A673 (cell line): ENCODE measurements at places on chromosomes 3 and 15. TPM values are rescaled to one million over a fixed set of nuclear protein-coding genes. Genes with fewer than 3 reads are reported as not detected.

DNA sequence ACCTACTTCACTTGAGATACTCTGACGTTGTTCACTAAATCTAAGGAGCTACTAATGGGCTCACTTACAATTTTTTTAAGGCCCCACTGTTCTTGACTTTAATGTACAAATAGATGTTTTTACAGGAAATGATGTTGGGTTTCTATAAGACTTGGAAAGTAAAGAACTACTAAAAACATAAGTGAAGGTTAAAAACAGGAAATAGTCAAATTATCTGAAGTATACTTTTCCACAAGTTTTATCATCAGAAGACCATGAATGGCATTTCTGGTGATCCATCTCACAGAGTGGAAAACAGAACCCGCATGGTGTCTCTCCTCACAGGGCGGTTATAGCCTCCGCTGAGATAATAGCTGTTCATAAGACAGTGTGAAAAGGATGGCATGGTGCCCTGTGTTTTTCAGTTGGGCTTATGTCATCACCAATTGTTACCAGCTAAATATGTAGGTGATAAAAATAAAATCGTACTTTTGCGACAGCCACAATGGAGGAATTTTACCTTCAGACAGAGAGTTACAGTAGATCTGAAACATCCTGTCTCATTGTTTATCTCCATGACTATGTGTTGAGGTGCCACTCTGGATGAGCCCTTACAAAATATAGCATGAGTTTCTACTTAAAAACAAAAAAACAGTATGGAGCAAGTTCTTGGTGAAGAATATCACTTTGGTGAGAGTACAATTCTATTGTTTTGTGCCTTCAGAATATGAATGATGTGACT, 462.4 kb downstream of the RAP2B start:
- H3K36me3 ChIP-seq = no peaks in the 10 kb centered on the region
- no peaks in the 10 kb centered on the region for H3K27me3 ChIP-seq
- H3K4me3 ChIP-seq = no peak overlapping the region
- H3K4me1 ChIP-seq = peaks cover 5% of the 10 kb centered on the region

The BFSP2 gene
- not detected in 2 replicates for total RNA-seq

The RARRES1 gene
- total RNA-seq = 0.15 TPM in 1 of 2 replicates, not detected in the other

GRCh38 chr3:194272221-194272620, 78.9 kb downstream of the CPN2 start:
- no peak overlapping the region for H3K27ac ChIP-seq
- no peak overlapping the region for H3K4me3 ChIP-seq
- H3K36me3 ChIP-seq = no peaks in the 10 kb centered on the region
- no peaks in the 10 kb centered on the region for H3K27me3 ChIP-seq
- peaks cover 20% of the 10 kb centered on the region for H3K4me1 ChIP-seq

DNA sequence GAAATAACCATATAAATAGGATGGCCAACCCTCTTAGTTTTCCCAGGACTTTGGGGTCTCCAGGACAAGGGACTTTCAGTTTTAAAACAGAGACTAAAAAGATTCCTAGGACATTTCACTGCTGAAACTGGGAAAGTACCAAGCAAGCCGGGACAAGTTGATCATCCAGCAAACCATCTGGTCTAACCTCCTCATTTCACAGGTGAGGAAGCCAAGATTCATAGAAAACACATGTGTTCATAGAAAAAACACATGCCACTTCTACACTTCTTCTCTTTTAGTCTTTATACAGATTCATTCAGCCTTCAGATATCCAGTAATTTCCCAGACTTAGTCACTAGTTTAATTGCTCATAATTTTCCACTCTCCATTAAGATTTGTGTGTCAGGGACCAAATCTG, 165.6 kb upstream of the CCDC54 start:
- H3K27ac ChIP-seq = no peak overlapping the region
- no peak for DNase-seq
- no peaks in the 10 kb centered on the region for H3K36me3 ChIP-seq
- H3K4me3 ChIP-seq = no peak overlapping the region
- H3K4me1 ChIP-seq = peaks cover 11% of the 10 kb centered on the region

DNA sequence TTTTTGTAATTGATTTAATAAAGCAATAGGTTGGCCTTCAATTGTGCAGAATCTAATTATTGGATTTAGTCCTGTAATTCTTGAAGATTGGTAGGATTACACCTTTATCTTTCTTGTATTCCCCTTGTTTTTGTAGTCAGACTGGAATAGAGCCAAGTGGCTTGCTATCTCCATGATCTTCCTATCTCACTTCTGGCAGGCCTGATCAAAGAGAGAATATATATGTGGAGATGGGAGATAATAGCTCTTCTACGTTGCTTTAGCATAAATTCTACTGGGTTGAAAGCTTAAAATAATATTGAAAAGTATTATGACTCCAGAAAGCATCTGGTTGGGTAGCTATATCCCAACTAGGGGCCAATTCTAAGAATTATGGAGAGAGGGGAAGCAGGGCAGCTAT, 16.9 kb upstream of the IFT57 start:
- no peaks in the 10 kb centered on the region for H3K36me3 ChIP-seq
- no peaks in the 10 kb centered on the region for H3K27me3 ChIP-seq
- H3K27ac ChIP-seq = no peak overlapping the region
- H3K4me1 ChIP-seq = no peaks in the 10 kb centered on the region
- no peak for DNase-seq

DNA sequence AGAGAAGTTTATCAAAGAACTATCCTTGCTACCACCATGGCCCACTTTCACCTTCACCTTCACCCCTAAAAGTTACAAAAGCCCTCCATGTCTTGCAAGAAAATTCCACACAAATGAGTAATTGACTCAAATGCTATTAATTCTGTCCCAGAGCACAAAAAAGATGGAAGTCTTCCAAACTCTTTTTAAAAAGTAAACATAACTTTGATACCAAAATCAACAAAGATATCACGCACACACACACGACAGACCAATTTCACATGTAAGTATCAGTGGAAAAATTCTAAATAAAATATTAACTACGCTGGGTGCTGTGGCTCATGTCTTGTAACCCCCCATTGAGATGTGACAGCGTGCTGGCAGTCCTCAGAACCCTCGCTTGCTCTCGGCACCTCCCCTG, 1.1 kb upstream of the MCCC1 start:
- no peak overlapping the region for H3K27ac ChIP-seq
- H3K36me3 ChIP-seq = no peaks in the 10 kb centered on the region
- no peaks in the 10 kb centered on the region for H3K27me3 ChIP-seq
- peaks cover 14% of the 10 kb centered on the region for H3K4me1 ChIP-seq

DNA sequence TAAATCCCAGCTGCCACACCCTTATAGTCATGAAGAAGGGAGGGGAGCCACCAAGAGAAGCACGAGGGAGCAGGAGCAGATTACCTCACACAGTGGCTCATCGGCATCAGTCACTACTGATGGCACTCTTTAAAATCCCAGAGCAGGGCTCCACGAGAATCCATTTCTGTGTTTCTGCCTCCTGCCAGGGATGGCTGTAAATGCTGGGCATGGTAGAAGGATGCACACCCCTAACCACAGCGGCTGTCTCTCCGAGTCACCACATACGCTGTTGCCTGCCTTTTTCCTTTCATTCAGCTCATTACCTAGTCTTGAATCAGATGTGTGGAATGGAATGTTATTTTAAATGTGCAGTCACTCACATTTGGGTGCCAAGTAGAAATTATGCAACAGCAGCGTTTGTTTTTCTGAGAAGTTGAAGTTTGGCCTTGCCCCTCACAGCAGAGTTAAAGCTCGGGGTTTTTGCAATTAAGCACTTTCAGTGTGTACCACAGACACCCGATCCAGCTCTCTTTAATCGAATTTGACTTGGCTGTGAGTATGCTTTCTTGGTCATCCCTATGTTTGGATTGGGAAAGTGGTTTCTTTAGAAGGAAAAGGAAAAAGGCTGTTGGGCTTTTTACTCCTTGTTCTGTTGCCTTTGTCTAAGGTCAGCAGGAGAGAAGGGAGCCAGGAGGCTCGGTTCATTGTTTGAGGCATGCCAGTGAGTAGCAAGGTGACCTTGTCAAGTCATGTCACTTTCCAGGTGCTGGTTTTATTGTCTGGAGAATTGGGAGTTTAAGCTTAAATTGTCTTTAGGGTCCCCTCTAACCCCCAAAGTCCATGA, 284.2 kb upstream of the TPM1 start:
- H3K27ac ChIP-seq = no peak overlapping the region
- no peak overlapping the region for H3K4me3 ChIP-seq
- no peaks in the 10 kb centered on the region for H3K27me3 ChIP-seq
- H3K4me1 ChIP-seq = peaks cover 11% of the 10 kb centered on the region

GRCh38 chr15:45551676-45552075, 29.1 kb upstream of the SLC30A4 start:
- H3K4me3 ChIP-seq = no peak overlapping the region
- no peaks in the 10 kb centered on the region for H3K36me3 ChIP-seq
- no peaks in the 10 kb centered on the region for H3K4me1 ChIP-seq
- no peak overlapping the region for H3K27ac ChIP-seq
- peaks cover 9% of the 10 kb centered on the region for H3K27me3 ChIP-seq

The BCL2A1 gene
- not detected in 2 replicates for total RNA-seq

The ECE2 gene
- not detected in 2 replicates for total RNA-seq

The PIERCE2 gene
- total RNA-seq = 0.86 and 1.7 TPM in 2 replicates

The SLC22A13 gene
- total RNA-seq = 0.66 and 1.1 TPM in 2 replicates

DNA sequence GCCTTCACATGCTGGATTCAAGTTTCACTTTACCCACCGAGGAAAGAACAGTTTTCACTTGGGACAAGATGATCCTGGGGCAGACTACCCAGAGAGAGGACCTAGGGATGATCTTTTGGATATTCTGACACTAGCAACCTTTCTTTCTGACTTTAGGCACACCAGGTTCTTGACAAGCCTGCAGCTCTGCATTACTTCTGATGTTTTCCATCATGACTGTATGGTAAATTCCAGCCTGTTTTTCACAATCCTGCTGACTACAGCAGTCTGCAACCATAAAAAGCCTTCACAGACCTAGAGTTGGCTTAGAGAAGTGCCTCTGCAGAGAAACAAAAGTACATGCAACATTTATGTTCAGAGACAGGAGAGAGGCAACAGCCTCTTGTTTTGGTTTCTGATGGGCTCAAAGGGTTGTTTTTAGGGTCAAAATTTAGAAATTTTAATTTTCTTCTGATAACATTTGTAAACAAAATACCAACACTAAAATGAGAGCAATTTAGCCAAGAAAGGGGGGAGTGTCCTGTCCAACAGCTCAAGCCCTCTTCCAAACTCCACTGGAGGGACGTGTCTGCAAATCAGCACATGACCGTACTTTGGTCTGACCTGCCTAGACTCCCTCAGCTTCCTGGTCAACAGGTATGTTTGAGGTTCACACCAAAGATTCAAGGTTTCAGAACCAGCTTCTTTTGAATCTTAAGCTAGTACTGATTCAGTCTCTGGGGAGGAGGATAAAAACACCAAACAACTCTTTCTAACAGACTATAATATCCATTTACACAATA, 799 bp downstream of the ABI3BP start:
- H3K4me1 ChIP-seq = no peaks in the 10 kb centered on the region
- H3K36me3 ChIP-seq = no peaks in the 10 kb centered on the region
- H3K27me3 ChIP-seq = no peaks in the 10 kb centered on the region
- peak overlapping the region; percentile 16 for H3K4me3 ChIP-seq
- DNase-seq = peak; percentile 14
- no peak overlapping the region for H3K27ac ChIP-seq

- no peak overlapping the region for H3K4me3 ChIP-seq
- H3K4me1 ChIP-seq = no peaks in the 10 kb centered on the region
- no peak overlapping the region for H3K27ac ChIP-seq
- no peak for DNase-seq
- H3K27me3 ChIP-seq = no peaks in the 10 kb centered on the region
These were observed 16.5 kb upstream of the CYP11A1 start for GRCh38 chr15:74383695-74384565.

The LRRC31 gene
- not detected in 2 replicates for total RNA-seq

DNA sequence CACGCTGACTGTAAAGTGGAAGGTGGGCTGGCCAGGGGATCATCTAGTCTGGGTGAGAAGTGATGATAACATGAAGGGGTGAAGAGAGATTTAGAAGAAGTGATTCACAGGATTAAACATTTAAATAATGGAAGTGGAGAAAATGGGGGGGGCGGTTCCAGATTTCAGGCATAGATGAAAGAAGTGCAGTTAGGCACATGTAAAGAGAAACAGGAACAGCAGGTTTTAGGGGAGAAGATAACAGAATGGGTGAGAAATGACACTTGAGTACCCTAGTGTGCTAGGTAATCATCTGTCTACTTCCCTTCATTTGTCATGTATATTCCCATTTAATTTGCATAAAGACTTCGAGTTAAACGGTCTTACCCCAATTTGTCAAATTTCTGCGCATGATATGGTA, 15.3 kb downstream of the B3GNT5 start:
- no peak overlapping the region for H3K4me3 ChIP-seq
- no peaks in the 10 kb centered on the region for H3K27me3 ChIP-seq
- no peak overlapping the region for H3K27ac ChIP-seq
- DNase-seq = no peak
- peaks cover 33% of the 10 kb centered on the region for H3K4me1 ChIP-seq

DNA sequence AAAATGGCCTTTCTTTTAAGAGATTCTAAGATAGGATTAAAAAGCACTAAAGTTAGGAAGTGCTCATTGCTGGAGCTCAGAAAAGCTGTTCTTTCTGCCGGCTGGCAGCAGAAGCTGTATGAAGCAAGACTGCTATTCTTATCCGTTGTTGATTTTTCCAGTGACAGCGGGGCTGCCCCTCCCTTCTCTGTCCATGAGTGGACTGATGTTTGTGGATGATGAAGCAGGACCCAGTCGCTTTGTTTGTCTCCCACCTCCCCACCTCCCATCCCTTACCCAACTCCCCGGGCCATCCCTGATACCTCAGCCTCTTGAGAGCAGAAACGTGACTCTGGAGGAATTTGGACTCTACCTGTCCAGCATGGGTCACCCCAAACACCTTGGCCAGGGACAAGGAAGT, 10.3 kb upstream of the MUSTN1 start:
- no peaks in the 10 kb centered on the region for H3K36me3 ChIP-seq
- no peak overlapping the region for H3K27ac ChIP-seq
- no peaks in the 10 kb centered on the region for H3K27me3 ChIP-seq
- no peak overlapping the region for H3K4me3 ChIP-seq
- DNase-seq = no peak
- no peaks in the 10 kb centered on the region for H3K4me1 ChIP-seq

The SLMAP gene
- 32.4 and 34.4 TPM in 2 replicates for total RNA-seq

DNA sequence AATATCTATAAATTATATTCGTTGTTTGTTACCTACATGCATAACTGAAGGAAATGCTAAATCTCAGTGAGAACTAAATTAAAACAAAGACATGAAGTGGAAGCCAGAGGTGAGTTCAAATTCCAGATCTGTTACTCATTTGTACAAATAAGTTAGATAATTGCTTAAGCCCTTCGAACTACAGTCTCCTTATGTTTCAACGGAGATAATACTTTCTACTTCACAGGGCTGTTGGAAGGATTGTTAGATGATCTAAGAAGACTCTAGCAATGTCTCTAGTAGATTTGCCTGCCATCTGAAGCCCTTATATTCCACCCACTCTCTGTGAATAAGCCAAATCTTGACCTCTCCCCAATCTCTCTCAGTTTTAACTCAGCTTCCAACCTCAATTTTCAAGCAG, 125.8 kb downstream of the P2RY1 start:
- H3K4me3 ChIP-seq = no peak overlapping the region
- H3K36me3 ChIP-seq = no peaks in the 10 kb centered on the region
- no peaks in the 10 kb centered on the region for H3K27me3 ChIP-seq
- DNase-seq = no peak

DNA sequence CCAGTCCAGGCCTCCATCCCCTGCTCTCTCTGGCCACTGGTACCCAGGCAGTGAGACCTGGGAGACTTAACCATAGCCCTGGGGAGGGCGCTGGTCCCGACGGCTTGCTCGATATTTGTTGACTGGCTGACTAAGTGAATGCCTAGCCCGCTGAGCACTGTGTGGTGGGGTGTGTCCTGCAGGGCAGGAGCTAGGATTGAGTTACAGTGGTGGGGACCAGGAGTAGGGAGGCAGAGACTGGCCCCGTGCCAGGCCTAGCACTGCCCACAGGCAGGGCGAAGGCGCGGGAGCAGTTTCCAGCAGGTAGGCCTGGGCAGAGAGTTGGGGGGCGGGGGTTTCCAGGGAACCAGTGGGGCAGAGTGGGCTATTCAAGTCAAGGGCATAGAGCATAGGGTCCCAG, at the start of gene VILL:
Gene VILL (plus strand): TSS at position 260 of the 400 bp plus-strand sequence. CDS start 2,887 bp downstream, outside the sequence.
- no peak for DNase-seq
- no peaks in the 10 kb centered on the region for H3K4me1 ChIP-seq
- no peaks in the 10 kb centered on the region for H3K36me3 ChIP-seq
- H3K4me3 ChIP-seq = no peak within 1 kb of the TSS
